ENCODE measurements at places on chromosomes 16 and 17.

- no peak for DNase-seq
Observed at GRCh38 chr16:29644973-29645693, 17.9 kb upstream of the SPN start.

GRCh38 chr16:73714976-73715375, 581.6 kb upstream of the PSMD7 start:
- DNase-seq: no peak

- DNase-seq: no peak
Observed at GRCh38 chr16:72895951-72896350, 152.0 kb downstream of the ZFHX3 start.

GRCh38 chr17:5809580-5810188, 225.4 kb upstream of the NLRP1 start:
- no peak for DNase-seq

DNA sequence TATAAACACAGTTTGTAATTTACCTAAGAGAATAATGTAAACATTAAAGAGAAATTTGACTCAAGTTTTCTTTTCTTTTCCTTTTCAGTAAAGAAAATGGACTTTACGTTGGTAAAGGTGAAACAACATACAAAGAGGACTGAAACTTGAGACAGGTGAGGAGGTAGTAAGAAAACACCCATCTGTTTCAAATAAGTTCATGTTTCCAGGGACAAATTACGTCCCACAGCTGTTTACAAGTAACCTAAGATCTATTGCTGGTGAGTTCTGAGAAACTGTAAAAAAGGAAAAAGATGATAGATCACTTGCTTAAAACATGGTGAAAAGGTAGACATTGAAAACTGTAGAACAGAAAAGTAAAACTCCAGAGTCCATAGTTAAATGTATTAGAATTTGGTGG, 4.8 kb upstream of the ABCA5 start:
- DNase-seq: no peak

DNA sequence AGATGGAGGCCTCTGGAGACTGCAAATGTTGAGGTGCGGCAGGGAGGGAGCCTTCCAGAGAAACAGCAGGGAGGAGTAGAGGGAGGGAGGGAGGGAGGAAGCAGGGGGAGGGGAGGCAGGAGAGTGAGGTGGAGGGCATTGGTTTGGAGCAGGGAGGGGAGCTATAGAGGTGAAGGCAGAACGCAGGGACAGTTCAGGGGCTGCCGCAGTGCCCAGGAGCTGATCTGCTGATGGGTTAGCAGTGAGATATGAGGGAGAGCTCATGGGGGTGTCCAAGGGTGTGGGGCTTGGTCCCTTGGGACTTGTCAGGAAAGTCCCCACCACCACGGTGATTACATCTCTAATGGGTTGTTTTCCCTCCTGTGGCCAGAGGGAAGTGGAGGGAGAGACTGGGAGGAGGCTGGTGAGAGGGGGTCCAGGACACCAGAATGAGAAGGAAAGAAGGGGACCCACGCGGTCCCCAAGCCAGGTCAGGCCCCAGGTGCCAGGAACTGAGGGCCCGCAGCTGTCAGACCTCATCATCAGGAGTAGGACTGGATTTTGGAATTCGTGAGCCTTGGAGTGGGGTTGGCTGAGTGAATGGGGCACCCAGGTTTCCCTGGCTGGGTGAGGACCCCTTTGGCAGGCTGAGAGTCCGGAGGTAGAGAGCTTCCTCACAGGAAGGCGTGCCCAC, 11.2 kb downstream of the CA4 start:
- DNase-seq: no peak

GRCh38 chr16:68236137-68236825, 354 bp upstream of the ESRP2 start:
- peak; percentile 82 for DNase-seq

GRCh38 chr16:1959269-1960039, at the start of gene NDUFB10:
Gene NDUFB10 (plus strand): TSS chr16:1959538. CDS start chr16:1959625, 87 bp downstream.
- peak; percentile 87 for DNase-seq

DNA sequence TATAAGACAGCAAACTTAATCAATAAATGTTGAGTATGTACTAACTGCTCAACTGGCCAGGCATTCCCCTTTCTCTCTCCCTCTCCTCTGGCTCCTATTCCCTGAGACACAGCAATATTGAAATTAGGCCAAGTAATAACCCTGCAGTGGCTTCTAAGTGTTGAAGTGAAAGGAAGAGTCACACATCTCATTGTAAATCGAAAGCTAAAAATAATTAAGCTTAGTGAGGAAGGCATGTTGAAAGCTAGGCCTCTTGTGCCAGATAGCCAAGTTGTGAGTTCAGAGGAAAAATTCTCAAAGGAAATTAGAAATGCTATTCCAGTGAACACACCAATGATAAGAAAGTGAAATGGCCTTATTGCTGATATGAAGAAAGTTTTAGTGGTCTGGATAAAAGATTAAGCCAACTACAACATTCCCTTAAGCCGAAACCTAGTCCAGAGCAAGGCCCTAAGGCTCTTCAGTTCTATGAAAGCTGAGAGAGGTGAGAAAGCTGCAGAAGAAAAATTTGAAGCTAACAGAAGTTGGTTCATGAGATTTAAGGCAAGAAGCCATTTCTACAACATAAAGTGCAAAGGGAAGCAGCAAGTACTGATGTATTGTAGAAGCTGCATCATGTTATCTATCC, 35.4 kb upstream of the ABCC11 start:
- no peak for DNase-seq

DNA sequence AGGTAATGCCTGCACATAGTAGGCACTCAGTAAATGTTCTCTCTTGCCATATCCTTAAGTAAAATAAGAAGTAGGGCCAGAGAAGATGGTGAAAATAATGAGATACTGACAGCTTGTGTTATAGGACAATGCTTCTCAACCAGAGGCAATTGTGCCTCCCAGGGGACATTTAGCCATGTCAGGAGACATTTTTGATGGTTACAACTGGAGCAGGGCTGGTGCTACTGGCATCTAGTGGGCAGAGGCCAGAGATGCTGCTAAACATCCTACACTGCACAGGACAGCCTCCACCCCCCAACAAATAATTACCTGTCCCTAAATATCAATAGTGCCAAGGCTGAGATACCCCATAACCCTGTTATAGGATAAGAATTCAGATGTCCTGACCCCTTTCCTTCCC, 1.7 kb downstream of the RAD51D start:
- no peak for DNase-seq

DNA sequence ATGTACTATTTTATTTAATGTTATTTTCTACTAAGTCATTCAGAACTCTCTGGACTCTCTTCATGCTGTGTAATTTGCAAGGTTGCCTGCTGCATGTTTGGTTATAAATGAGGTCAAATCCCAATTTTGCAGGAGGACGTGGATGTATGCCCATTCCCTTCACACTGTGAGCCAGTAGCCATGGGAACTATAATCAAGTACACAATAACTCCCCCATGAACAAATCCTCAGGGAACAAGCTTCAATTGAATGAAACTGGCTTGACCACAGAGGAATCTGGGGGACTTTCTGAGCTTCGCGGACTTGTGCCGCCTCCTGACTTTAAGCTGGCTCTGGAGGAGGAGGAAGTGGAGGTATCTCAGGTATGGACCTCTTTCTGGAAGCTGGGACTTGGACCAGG, 14.6 kb upstream of the KCTD13 start:
- no peak for DNase-seq

DNA sequence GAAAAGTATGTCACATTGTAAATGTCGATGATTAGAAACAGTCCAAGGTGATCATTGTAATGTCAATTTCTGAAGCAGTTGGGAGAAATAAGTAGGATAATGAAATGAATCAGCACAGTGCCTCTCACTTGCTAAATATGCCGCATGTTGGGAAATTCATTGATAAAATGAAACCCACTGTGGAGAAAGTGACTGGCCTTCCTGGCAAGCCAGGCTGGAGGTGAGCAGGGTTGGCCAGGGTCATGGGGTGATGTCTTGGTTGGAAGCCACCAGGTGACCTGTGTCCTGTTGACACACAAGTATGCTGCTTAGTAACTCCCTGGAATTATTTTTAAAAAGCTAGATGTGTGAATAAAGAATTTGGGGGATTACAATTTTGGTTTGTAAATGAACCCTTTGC, 14.9 kb upstream of the WNT9B start:
- DNase-seq: no peak

DNA sequence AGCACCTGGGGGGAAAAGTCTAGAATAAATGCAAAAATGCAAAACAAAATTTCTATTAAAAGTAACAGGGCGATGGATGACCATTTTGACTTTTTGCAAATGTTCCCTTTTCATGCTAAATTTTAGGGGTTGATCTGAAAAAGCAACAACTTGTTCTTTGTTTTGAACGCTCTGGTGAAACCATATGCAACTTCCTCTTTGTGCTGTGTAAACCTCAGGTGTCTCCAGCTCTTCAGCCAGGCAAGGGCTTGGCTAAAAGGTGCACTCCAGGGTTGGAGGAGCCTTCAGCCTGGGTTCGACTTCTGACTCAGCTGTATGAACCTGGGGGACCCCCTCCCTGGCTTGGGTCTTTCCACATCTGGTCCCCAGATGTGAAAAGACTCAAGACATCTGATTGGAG, 9.5 kb downstream of the IRF8 start:
- DNase-seq: no peak

GRCh38 chr17:2089021-2089422, 34.1 kb downstream of the HIC1 start:
- no peak for DNase-seq

GRCh38 chr17:63774969-63775265, 947 bp downstream of the DDX42 start:
- no peak for DNase-seq

DNA sequence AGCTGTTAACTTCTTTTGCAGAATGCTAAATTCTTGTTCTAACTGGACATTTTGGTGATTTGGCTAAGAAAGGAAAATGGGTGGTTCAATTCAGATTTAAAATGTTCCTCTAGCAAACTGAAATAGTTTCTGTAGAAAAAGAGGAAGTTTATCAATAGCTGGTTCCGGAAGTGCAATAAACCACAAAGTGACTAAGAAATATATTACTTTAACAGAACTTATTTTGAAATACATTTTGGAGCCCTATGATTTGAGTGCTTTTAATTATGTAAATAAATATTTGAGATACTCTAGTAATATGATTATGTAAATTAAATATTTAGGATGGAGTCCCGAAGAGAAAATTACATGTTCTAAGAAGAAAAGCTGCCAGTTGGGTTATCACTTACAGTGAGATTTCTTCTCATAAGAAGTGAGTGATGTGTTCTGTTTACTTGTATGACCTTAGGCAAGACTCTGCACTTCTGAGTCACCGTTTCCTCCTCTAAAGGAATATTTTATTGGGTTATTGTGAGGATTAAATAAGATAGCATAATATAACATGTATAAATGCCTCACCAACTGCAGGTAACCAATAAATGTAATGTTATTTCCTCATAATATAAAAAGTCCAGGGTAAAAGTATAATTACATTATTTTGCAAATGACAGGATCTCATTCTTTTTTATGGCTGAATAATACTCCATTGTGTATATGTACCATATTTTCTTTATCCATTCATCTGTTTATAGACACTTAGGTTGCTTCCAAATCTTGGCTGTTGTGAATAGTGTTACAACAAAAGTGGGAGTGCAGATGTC, at the start of gene EVI2B:
Gene EVI2B, minus strand, starts transcription at position 73 of the 800 bp plus-strand sequence. CDS start 8,445 bp downstream, outside the sequence.
- no peak for DNase-seq

GRCh38 chr17:73722165-73722564, 77.9 kb upstream of the SDK2 start:
- peak; percentile 56 for DNase-seq

DNA sequence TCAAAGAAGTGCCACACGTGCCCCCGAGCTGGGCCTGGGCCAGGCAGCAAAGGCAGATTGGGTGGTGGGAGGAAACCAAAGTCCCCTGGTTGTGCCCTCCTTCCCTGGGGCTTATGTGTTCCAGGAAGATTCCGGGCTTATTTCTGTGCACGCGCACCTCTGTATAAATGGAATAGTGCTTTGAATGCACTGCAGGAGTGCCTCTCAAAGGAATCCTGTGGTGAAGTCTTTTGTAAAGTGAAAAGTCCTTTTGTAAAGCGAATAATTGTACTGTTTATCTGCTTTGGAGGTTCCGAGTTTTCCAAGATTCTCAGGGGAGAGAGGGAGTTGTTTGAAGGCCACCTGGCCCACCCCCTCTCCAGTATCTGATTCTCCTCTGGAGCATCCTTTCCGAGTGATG, 26.8 kb downstream of the C17orf75 start:
- DNase-seq: peak; percentile 87

DNA sequence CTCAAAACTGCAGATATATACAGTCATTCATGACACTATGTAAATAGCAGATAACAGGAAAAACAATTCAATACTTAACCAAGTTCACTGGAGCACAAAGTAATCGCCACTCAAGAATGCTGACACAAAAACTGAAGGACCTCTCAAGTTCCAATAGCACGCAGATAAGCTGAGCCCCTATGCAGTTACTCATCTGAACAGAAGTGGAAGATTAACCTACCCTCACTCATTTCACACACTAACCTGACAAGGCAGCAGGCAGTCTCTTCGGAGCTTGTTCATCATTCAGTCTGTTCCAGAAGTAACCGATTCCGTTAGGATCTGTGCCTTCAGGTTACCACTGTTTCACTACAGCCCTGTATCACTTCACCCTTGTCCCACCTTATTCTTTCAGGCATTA, 6.0 kb downstream of the HELZ start:
- DNase-seq: no peak

DNA sequence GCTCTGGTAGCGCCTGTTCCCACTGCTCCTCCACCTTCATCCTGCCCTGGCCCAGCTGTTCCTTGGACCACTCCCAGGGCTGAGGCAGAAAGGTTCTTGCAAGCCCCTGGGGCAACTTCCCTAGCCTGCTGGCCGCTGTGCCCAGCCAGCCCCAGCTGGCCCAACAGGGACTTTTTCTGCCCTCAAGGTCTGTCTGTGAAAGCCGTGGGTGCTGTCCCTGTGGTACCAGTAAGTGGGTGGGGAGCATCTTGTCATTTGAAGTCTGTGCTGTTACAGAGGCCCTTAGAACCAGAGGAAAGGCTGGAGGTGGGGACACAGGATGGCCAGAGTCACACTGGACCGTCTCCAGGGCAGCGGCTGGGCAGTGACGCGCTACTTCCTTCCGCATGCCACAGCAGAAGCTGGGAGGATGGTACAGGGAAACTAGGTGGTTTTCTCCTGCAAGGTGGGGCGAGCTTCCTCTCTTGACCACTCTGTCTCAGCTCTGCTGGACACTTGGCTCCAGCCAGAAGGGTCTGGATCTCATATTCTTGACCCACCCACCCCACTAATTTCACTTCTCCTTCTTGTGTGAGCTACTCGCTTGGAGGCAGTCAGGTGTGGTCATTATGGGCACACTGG, 87.8 kb downstream of the PLCG2 start:
- no peak for DNase-seq

GRCh38 chr17:49180303-49180702, 30.1 kb downstream of the GNGT2 start:
- peak; percentile 25 for DNase-seq

GRCh38 chr17:61968757-61969156, 41.0 kb upstream of the INTS2 start:
- no peak for DNase-seq

DNA sequence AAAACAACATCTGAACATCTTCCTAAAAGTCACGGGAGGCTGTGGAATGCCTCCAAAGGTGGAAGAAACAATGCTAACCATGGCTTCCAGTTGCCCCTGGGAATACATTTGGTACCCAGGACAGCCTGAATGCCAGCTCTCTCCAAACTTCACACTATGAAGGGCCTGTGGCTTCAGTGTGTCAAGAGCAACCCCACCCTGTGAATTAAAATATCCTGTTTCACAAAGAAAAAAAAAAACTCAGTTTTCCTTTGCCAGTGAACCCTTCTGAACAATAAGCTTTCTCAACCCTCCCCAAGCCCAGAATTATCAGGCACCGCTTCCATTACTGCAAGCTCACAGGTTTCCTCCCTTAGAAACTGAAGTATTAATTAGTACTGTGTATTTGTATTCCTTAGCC, 69.8 kb downstream of the SLC39A11 start:
- no peak for DNase-seq

GRCh38 chr17:59845595-59846393, 46.9 kb downstream of the TUBD1 start:
- peak; percentile 85 for DNase-seq

GRCh38 chr17:3963237-3964201, 718 bp downstream of the ATP2A3 start:
- DNase-seq: no peak

All from NCI-H345 (cell line).